ENCODE measurements at places on chromosomes 3 and 15.

- DNase-seq, result no peak
Observed at GRCh38 chr3:125115640-125116039, 59.8 kb upstream of the HEG1 start.

DNA sequence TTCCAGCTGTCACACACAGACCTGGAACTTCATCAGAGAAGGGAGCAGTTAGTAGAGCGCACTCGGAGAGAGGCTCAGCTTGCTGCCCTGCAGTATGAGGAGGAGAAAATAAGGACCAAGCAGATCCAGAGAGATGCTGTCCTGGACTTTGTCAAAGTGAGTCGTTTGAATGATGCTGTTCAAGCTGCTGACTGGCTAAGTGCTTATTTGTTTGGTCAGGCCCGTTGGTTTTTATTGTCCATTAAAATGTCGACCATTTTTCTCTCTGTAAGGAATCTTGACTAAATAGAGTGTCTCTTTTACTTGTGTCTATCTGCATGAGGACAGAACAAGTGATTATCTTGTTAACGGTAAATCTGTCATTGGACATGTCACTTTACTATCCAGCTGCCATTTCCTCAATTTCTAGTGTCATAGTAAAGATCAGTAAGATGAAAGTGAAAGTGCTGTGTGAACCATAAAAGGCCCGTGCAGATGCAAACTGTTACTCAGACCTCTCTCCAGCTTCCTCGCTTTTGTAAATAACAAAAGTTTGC is 56.9 kb downstream of the LRCH3 start:
- no peak for DNase-seq

DNA sequence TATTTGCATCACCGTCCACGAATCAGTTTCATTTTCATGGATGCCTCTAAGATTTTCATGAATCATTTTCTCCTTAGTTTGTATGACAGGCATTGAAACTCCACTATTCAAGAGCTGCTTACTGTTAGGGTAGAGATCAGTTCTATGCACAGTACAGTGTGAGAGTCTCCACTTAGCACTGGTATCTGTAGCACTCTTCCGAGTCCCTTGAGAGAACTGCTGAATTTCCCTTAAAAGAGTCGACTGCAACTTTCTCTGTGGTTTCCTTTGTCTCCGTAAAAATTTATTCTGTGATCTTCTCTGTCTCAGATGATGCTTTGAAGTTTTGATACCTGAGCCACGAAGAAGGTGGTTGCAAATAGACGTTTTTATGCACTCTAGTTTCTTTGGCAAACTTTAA is 14.8 kb downstream of the GTPBP8 start:
- DNase-seq, result no peak

GRCh38 chr3:133892541-133893231 is 3.0 kb downstream of the RAB6B start:
- no peak for DNase-seq

DNA sequence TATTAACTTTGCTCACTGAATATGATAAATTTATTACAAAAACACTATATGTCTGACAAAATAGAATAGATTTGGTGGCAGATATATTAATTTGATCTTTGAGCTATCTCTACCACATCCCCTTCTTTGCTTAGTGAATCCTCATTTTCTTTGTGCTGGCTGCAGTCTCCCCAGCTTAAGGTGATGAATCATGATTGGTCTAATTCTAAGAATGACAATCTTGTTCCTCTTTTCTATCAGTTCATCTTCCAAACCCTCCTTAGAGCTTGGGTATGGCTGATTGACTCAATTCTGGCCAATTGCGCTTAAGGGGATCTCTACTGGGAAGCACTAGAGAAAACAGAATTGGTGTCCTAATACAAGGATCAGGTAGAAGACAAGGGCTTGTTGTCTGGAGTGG is 309.6 kb upstream of the GOLIM4 start:
- no peak for DNase-seq

DNA sequence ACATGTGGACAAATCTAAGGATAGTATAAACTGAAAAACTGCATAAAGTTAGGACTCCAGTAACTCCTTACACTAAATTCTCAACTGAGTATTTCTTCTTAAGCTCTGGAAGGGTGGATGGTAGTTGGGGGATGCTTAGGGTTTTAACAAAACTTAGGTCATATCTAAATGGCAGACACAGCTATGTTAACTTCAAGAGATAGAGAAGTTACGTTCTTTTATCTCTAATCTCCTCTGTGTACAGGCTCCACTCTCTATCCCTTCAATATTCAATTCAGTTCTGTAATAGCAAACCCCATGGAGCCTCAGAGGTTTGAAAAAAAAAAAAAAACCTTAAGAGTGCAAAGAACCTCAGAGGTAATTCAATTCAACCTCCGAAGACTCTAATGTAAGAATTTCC is 3.1 kb downstream of the CMTM6 start:
- DNase-seq, result no peak

DNA sequence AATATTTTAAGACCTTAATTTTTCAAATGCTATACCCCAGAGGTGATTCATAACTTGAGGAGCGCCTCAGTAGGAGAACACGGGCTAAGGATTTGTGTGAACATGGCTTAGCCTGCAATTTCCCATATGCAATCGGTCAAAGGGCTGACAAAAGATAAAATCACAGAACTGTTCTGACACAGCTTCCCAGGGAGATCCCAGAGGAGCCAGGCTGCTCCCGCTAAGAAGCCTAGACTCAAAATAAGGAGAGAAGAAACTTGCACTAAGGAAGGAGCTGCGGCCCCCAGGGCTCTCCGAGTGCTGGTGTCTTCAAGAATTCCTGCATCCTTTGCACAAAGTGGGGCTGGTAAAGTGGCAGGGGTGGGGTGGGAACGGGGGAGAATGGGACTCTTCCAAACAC is 106.3 kb upstream of the DLG1 start:
- no peak for DNase-seq

DNA sequence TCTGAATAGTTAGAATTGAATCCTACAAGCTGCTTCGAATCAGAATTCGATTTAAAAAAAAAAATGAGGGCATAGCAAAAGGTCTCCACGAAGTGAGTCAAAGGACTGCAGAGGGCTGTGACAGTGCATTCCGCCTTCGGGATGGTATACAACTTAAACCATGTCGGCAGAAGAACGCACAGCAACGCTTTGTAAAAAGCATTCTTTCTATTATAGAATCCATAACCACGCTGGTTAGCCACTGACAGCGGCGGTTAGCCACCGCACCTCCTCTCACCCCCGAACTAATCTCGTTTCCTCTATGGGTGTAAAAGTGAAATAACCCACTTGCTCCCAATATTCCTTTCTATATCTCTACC is 664 bp upstream of the PIK3CA start:
- no peak for DNase-seq

GRCh38 chr3:16439848-16440708 is 73.4 kb downstream of the RFTN1 start:
- DNase-seq, result no peak

DNA sequence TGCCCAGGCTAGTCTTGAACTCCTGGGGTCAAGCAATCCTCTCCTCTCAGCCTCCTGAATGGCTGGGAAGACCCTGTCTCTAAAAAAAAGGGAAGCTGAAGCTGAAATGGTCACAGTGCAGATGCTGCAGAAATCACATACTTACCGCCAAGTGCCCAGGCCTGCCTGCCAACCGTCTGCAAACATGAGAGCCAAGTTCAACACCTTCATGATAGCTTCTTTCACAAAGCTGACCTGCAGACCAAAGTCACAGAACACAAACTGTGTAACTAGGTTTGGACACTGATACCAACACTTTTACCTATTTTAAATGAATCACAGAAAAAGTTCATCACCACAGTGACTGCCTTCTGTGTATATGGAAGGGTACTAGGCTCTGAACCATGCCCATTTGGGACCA is 22.8 kb upstream of the CYFIP1 start:
- no peak for DNase-seq

Data from activated T-helper 1 cell treated with Interleukin-2 at 50 U/mL for 16 hours (primary cell).